ENCODE measurements at places on chromosomes 1 and 21.

GRCh38 chr1:54543729-54544496 is 4.1 kb upstream of the ACOT11 start:
- DNase-seq: peak; percentile 84

GRCh38 chr21:34701726-34702125 is 32.9 kb downstream of the CLIC6 start:
- DNase-seq: peak; percentile 56

- no peak for DNase-seq
Measured at GRCh38 chr21:36400719-36401118, 15.5 kb downstream of the CHAF1B start.

GRCh38 chr1:59076612-59077011 is 220.3 kb upstream of the FGGY start:
- DNase-seq: peak; percentile 34

- no peak for DNase-seq
Measured at GRCh38 chr21:15560383-15561056, 169.3 kb upstream of the USP25 start.

DNA sequence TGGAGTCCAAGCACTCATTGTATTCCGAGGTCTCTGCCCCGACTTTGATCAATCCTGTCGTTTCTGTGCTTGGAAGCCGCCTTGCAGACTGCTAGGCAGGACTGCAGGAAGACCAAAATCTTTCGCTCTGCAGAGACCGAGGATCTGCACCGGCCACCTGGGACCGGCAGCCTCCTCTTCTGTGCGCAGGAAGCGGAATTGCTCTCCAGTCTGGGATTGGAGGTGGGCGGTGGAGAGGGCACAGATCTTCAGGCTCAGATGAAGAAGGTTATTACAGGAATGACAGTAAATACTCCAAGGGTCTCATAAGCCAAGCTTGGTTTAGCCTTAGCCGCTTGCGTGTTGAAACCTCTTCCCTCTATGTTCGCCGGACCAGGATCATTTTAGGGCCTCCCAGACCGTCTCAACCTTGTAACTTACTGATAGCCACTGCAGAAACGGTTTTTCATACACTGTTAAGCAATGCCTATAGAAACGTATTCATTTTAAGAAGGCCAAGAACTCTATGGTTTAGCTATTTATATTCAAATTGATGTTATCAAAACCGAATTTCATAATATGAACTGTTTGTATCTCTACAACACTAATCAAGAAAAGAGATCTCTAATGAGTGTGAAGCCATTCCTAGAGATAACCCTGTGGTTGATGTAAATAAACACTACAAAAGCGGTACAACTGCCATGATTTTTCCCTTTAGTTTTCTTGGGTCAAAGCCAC is 1.1 kb downstream of the MIA3 start:
- DNase-seq: peak; percentile 29

- DNase-seq: no peak
Measured at GRCh38 chr21:31140676-31141075, 102.4 kb upstream of the KRTAP19-8 start.

GRCh38 chr21:33117101-33117888 is 47.4 kb downstream of the OLIG1 start:
- no peak for DNase-seq

GRCh38 chr1:238384381-238384780 is 493.7 kb upstream of the ZP4 start:
- DNase-seq: peak; percentile 34

- peak; percentile 86 for DNase-seq
Measured at GRCh38 chr1:202861420-202862132, 27.4 kb downstream of the RABIF start.

- peak; percentile 67 for DNase-seq
Measured at GRCh38 chr1:27341525-27342252, at the start of gene SYTL1. SYTL1 (plus strand) TSS chr1:27342022; CDS start chr1:27345335, 3,313 bp downstream.

All from IMR-90 (cell line).